ENCODE measurements at places on chromosomes 7 and 10. TPM values are rescaled to one million over a fixed set of nuclear protein-coding genes. Genes with fewer than 3 reads are reported as not detected.
A peak's percentile ranks its signal among the peaks of the same experiment; 100 is the strongest.

DNA sequence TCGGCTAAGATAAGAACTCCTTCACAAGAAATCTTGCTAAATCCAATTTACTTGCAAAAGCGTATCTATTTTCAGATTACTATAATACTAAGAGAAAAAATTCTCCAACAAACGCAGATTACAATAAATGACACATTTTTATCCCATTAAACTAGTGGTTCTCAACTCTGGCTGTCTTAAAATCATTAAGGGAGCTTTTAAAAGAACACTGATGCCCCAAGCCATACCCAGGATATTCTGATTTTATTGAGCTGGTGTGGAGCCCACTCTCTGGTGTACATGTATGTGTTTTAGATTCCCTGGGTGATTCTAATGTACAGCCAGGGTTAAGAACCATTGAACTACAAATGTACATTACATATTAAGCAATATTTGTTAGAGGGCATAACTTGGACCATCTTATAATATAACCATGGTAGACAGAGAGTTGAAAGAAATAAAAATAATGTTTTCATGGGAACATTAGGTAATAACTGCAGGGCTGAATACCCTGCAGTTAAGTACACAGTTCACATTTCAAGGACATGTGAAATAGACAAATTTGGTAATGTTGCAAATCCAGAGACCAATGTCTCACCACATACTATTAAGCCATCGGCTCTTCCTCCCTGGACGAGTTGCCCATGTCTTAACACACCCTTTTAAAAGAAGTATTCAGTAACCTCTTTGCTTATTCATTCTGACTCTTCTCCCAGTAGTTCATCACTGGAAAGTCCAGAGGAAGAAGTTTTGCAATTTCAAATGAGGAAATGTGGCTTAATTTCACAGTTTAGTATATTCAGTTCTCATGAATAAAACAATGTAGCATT, 6.2 kb downstream of the GSAP start:
- H3K4me1 ChIP-seq, result no peaks in the 10 kb centered on the region
- no peak for DNase-seq
- H3K27me3 ChIP-seq, result no peaks in the 10 kb centered on the region
- H3K36me3 ChIP-seq, result no peaks in the 10 kb centered on the region

GRCh38 chr10:110034596-110034995, 26.8 kb downstream of the ADD3 start:
- no peak for DNase-seq
- H3K27ac ChIP-seq, result peak overlapping the region; percentile 41
- peaks cover 5% of the 10 kb centered on the region for H3K36me3 ChIP-seq
- peaks cover 78% of the 10 kb centered on the region for H3K4me1 ChIP-seq

GRCh38 chr7:151299530-151299929, 42.1 kb upstream of the NUB1 start:
- DNase-seq, result no peak
- no peak overlapping the region for H3K4me3 ChIP-seq
- no peaks in the 10 kb centered on the region for H3K27me3 ChIP-seq
- no peaks in the 10 kb centered on the region for H3K36me3 ChIP-seq
- H3K4me1 ChIP-seq, result no peaks in the 10 kb centered on the region
- no peak overlapping the region for H3K27ac ChIP-seq

DNA sequence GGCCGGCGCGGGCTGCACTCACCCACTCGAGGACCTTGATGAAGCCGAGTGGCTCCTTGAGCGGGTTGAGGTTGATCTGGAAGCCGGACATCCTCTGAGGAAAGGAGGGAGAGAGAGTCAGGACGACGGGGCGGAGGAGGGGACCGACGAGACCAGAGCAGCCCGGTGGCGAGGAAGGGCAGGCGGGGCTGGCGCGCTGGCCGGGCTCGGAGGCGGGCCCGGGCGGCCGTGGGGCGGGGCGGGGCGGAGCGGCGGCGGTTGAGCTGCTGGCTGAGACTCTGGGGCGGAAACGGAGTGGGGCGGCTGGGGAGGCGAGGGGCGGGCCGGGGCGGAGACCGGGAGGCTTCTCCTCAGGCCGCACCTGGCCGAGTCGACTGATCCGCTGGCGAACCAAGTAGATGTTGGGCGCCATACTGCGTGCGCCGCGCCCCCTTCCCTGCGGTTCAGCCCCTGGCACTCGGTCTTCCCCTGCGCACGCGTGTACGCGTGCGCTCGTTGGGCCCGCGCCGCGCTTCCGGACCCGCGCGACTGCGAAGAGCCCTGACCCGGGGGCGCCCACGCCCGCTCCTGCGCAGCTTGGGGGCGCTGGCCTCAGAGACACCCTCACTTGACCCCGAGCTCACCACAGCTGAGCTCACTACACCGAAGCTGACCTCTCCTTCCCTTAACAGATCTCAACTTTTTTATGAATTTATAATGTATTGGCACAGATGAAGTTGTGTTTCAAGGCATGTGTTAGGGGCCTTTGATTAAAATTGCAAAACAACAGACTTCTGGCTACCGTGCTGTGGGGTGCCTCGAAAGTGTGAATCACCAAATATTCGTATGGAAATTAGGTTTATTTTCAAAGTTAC, at the start of gene SYPL1:
Gene SYPL1 (minus strand): TSS at position 195 of the 854 bp plus-strand sequence. CDS start 104 bp downstream, at position 91.
- H3K27ac ChIP-seq, result peak within 1 kb of the TSS; percentile 94
- H3K36me3 ChIP-seq, result no peaks in the 10 kb centered on the region
- H3K4me1 ChIP-seq, result peaks cover 42% of the 10 kb centered on the region
- peak; percentile 85 for DNase-seq

- no peak for DNase-seq
- H3K36me3 ChIP-seq, result no peaks in the 10 kb centered on the region
- no peaks in the 10 kb centered on the region for H3K4me1 ChIP-seq
- no peak overlapping the region for H3K4me3 ChIP-seq
Measured at GRCh38 chr10:103736763-103737162, 118.6 kb downstream of the SH3PXD2A start.

DNA sequence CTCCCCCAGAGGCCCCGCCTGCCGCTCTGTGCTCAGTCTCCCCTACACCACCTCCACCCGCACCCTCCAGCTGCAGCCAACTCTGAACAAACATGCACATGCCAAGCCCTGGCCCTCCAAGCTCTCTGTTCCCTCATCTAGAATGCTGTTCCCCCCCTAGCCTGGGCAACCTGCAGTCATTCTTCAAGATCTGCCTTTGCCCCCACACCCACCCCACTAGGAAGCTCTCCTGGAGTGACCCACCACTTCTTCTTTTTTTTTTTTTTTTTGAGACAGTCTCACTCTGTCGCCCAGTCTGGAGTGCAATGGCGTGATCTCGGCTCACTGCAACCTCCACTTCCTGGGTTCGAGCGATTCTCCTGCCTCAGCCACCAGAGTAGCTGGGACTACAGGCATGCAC, 13.7 kb downstream of the MYL10 start:
- no peaks in the 10 kb centered on the region for H3K4me1 ChIP-seq
- no peak overlapping the region for H3K27ac ChIP-seq
- no peaks in the 10 kb centered on the region for H3K36me3 ChIP-seq
- DNase-seq, result no peak
- H3K4me3 ChIP-seq, result no peak overlapping the region

GRCh38 chr10:60491162-60491561, 101.5 kb upstream of the ANK3 start:
- H3K4me3 ChIP-seq, result no peak overlapping the region
- H3K27ac ChIP-seq, result no peak overlapping the region
- DNase-seq, result no peak
- no peaks in the 10 kb centered on the region for H3K27me3 ChIP-seq
- H3K36me3 ChIP-seq, result no peaks in the 10 kb centered on the region

DNA sequence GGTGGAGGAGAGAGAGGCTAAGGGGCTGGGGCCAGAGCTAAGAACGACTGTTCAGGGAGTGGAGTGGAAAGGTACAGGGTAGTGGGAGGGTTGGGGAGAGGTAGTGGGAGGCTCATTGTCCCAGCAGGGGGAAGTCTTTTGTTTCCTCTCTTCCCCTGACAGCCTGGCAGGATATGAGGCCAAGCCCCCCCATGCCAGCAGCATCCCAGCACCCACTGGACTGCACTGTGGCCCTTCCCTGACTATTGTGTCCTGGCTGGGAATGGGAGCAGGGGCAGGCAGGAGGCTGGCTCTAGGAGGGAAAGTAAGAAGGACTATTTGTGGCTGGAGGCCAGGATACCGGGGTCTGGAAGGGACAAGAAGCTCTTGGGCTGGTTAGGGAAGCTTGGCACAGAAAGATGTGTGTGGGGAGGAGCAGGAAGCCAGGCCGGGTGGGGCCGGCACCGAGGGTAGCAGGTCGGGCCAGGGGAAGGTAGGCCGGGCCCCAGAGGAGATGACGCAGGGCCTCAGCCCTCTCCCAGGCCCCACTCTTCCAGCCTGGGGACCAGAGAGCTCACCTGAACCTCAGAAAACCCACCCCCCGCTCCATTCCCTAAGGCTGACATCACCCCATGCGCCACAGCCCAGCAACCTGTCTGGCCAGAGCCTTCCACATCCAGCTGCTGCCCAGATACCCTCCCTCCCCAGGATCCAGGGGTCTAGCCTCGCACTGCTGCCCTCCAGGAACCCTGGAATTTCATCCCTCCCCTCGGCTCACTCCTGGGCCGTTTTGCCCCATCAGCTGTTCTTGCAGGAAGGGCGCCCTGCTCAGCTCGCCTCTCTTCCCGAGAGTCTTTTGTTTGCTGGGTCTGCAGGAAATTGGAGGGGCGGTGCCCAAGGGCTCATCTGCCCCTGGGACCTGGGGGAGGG, 8.8 kb upstream of the EPHB4 start:
- H3K4me1 ChIP-seq, result no peaks in the 10 kb centered on the region
- DNase-seq, result no peak
- H3K36me3 ChIP-seq, result no peaks in the 10 kb centered on the region
- no peaks in the 10 kb centered on the region for H3K27me3 ChIP-seq
- no peak overlapping the region for H3K4me3 ChIP-seq
- H3K27ac ChIP-seq, result peak overlapping the region; percentile 85

DNA sequence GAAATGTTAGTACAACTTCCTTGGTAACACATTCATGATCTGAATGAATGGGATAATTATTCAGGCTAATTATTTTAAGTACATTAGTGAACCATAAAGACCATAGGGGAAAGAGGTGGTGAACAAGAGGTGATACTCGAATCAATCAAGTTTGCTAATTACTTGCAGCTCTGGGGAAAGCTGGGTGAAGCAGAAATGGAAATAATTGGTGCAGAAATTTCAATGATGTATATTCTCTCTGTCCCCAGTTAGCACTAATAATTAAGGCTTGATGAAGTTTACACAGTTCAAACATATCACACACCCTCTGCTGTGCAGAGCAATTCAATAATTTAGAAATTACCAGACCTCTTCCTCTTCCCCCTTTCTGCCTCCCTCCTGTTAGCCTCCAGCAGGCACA, 49.4 kb upstream of the OPALIN start:
- no peak overlapping the region for H3K27ac ChIP-seq
- DNase-seq, result no peak
- H3K27me3 ChIP-seq, result peaks cover 6% of the 10 kb centered on the region
- no peaks in the 10 kb centered on the region for H3K4me1 ChIP-seq

GRCh38 chr7:44914992-44915607, 29.8 kb upstream of the PURB start:
- H3K4me3 ChIP-seq, result no peak overlapping the region
- no peaks in the 10 kb centered on the region for H3K27me3 ChIP-seq
- peak overlapping the region; percentile 38 for H3K27ac ChIP-seq
- peaks cover 24% of the 10 kb centered on the region for H3K4me1 ChIP-seq

DNA sequence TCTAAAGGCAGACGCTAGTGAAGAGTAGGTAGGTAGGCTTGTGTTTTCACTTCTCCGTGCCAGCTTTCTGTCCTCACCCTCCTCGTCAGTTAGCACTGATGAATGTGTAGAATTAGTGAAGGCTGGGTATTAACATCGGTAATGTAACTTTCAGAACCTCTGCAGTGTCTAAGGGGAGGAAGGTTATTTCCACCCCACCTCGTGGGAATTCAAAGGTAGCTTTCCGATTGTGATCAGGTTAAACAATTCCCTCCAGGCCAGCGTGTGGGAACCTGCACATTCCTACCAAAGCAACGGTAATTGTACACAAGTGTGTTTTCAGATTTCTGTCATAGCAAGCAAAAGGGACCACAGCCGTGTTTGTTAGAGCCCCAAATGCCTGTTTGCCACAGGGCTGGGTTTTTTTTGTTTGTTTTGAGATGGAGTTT, 405.0 kb upstream of the GALNT17 start:
- H3K27me3 ChIP-seq, result no peaks in the 10 kb centered on the region
- H3K36me3 ChIP-seq, result no peaks in the 10 kb centered on the region
- H3K4me1 ChIP-seq, result peaks cover 6% of the 10 kb centered on the region
- H3K27ac ChIP-seq, result no peak overlapping the region

GRCh38 chr7:55120501-55121198, 101.8 kb downstream of the EGFR start:
- no peaks in the 10 kb centered on the region for H3K27me3 ChIP-seq
- peak overlapping the region; percentile 54 for H3K27ac ChIP-seq
- no peaks in the 10 kb centered on the region for H3K36me3 ChIP-seq
- H3K4me1 ChIP-seq, result peaks cover 12% of the 10 kb centered on the region

GRCh38 chr10:94042001-94042833, 48.5 kb downstream of the PLCE1 start:
- no peaks in the 10 kb centered on the region for H3K27me3 ChIP-seq
- H3K4me3 ChIP-seq, result no peak overlapping the region
- no peak overlapping the region for H3K27ac ChIP-seq
- no peak for DNase-seq

DNA sequence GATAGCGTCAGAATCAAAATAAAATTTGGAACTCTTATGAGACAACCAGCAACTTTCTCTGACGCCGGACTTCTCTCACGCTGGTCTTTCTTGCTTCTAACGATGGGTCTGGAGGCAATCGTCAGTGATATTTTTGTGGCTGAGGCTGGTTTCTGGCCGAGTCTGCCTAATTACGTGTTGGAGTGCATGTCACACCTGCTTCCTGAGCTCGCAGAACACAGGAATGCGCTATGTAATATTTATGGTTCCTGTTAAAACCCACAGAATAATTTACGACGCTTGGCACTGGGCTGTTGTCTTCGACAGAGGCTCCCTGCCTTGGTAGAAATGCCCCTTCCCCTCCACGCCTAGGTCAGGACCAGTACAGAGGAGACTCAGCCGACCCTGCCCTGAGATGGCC, 64.9 kb downstream of the NPTX2 start:
- H3K4me3 ChIP-seq, result no peak overlapping the region
- no peaks in the 10 kb centered on the region for H3K27me3 ChIP-seq
- H3K27ac ChIP-seq, result no peak overlapping the region
- H3K4me1 ChIP-seq, result no peaks in the 10 kb centered on the region
- no peaks in the 10 kb centered on the region for H3K36me3 ChIP-seq

GRCh38 chr10:89525556-89525955, 9.8 kb downstream of the SLC16A12 start:
- no peaks in the 10 kb centered on the region for H3K36me3 ChIP-seq
- H3K27ac ChIP-seq, result no peak overlapping the region
- H3K4me1 ChIP-seq, result peaks cover 41% of the 10 kb centered on the region
- H3K27me3 ChIP-seq, result no peaks in the 10 kb centered on the region
- H3K4me3 ChIP-seq, result no peak overlapping the region

GRCh38 chr10:33556620-33557019, 222.2 kb upstream of the NRP1 start:
- no peak overlapping the region for H3K4me3 ChIP-seq
- no peaks in the 10 kb centered on the region for H3K4me1 ChIP-seq
- H3K27ac ChIP-seq, result no peak overlapping the region
- DNase-seq, result no peak
- no peaks in the 10 kb centered on the region for H3K36me3 ChIP-seq

- H3K4me3 ChIP-seq, result no peak overlapping the region
- H3K36me3 ChIP-seq, result peaks cover 18% of the 10 kb centered on the region
- DNase-seq, result no peak
- peaks cover 10% of the 10 kb centered on the region for H3K4me1 ChIP-seq
Measured at GRCh38 chr10:6328699-6329423, 126.1 kb downstream of the PFKFB3 start.

GRCh38 chr10:63286754-63287264, 153.7 kb downstream of the NRBF2 start:
- H3K4me1 ChIP-seq, result no peaks in the 10 kb centered on the region
- no peaks in the 10 kb centered on the region for H3K27me3 ChIP-seq
- no peak overlapping the region for H3K4me3 ChIP-seq

The PPP1R17 gene
- not detected for total RNA-seq

The TET1 gene
- 7.5 TPM for total RNA-seq

The IGF2BP3 gene
- total RNA-seq, result 0.90 TPM

The PLXNA4 gene
- total RNA-seq, result 32.4 TPM

The FAM25G gene
- not detected for total RNA-seq

The HOXA7 gene
- 12.9 TPM for total RNA-seq

The EGR2 gene
- 26.2 TPM for total RNA-seq

The NXPH1 gene
- total RNA-seq, result not detected

The WASL gene
- 38.5 TPM for total RNA-seq

Data from tibial nerve (tissue), 4 donors.